ENCODE measurements at places on chromosomes 5 and 9.

- DNase-seq: no peak
Observed at GRCh38 chr5:105739732-105740131, 1931.0 kb downstream of the EFNA5 start.

DNA sequence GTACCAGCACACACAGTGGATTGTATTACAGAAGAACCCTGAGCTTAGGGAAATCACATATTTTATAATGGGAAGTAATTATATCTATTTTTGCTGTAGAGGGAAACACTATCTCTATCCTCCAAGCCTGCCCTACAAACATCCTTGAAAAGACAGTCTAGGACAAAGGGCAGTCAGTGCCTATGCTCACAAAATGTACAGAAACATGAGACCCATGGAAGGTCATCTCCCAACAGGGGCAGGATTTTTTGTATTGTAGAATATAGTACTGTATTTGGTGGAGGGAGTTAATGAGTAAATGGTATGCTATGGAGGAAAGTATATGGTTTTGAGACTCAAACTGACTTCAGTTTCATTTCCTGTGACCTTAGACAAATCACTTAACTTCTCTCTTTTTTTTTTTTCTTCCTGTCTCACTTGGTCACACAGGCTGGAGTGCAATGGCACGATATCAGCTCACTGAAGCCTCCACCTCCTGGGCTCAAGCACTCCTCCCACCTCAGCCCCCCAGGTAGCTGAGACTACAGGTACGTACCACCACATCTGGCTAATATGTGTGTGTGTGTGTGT, 5.8 kb upstream of the RAB14 start:
- no peak for DNase-seq

- no peak for DNase-seq
Observed at GRCh38 chr9:111298111-111298510, 31.9 kb downstream of the OR2K2 start.

DNA sequence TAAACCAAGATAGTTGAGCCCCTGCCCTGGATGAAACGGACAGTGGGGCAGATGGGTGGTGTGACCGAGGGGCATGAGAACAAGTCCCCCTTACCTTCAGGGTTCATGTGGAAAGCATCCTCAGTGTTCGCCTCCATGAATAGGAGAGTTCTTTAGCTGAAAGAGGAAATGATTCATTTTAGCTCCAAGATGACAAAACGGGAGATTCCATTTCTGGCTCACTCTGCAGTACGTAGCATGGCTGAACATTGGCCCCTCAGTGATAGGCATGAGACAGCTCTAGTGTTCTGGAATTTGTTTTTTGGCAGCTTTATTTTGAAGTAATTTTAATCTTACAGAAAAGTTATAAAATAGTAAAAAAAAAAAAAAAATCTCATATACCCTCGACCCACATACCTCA, 70.2 kb upstream of the AGXT2 start:
- DNase-seq: no peak

Data from anterior cingulate cortex (tissue), 58 donors.